Testis (tissue), 5 donors: ENCODE measurements at places on chromosomes 6 and 20.

DNA sequence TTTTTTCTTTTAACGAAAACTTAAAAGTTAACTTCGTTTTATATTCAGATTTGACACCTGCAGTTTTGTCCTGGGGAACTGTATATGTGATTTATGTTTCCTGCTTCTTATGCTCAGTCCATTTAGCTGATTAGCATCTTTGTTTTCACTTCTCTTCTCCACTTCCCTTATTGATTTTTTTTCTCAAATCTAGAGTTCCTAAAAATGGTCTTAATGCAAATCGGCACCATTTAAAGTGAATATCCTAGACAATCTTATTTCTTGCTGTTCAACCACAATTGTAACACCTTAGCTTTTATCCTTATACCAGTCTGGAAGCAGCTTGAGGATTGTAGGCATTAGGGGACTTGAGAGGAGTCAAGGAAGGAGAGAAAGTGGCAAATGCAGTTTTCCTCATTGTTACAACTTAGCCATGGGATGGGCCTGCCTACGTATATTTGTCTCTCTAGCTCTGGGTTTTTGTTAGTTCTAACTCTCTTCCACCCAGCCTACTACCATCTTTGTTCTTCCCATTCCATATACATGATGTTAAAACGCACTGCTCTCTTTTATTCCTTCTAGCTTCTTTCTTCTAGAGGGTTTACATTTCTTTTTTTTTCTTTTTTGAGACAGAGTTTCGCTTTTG lies 8.5 kb downstream of the QRSL1 start:
- DNase-seq: no peak

DNA sequence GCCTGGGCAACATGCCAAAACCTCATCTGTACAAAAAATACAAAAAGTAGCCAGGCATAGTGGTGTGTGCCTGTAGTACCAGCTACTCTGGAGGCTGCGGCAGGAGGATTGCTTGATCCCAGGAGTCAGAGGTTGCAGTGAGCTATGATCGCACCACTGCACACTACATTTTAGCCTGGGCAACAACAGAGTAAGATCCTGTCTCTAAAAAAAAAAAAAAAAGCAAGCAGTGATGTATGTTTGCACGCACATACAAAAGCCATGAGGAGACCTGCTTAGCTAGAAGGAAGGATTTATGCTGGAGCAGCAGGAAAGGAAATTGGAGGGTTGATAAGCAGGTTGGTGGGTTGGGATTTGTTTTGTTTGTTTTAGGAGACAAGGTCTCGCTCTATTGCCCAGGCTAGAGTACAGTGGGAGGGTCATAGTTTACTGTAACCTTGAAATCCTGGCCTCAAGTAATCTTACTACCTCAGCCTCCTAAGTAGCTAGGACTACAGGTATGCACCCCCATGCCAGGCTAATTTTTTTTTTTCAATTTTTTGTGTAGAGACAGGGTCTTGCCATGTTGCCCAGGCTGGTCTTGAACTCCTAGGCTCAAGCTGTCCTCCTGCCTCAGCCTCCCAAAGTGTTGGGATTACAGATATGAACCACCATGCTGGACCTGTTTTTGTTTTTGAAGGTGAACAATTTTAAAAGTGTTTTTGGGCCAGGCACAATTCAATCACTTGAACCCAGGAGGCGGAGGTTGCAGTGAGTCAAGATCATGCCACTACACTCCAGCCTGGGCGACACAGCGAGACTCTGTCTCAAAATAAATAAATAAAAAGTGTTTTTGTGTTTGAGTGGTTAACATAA lies 4.0 kb downstream of the ZSWIM3 start:
- peak; percentile 66 for DNase-seq

- no peak for DNase-seq
Measured at GRCh38 chr6:15864038-15864707, 201.3 kb upstream of the DTNBP1 start.

GRCh38 chr6:39061182-39061581 lies 12.6 kb downstream of the GLP1R start:
- DNase-seq: no peak

DNA sequence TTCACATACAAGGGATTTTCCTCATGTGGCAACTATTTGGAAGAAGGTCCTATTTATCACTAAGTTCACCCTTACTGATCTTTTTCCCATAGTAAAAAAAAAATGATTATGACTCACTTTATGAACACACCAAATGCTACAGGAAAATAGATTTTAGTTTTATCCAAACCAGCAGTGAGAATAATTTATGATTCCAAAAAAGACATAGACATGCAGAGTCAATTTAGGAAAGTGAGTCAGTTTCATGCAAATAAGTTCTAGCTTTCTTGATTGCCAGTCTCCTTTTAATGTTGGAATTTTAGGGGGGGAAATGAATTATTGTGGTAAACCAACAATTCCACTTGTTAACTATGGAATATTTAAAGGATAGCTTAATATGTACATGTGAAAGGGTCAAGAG lies 64.0 kb upstream of the RNF146 start:
- no peak for DNase-seq

GRCh38 chr6:165641672-165642156 lies 21.3 kb downstream of the PDE10A start:
- no peak for DNase-seq

GRCh38 chr20:49868964-49869363 lies 46.4 kb downstream of the SPATA2 start:
- DNase-seq: no peak

- no peak for DNase-seq
Measured at GRCh38 chr6:14703586-14703985, 542.3 kb upstream of the JARID2 start.

- DNase-seq: no peak
Measured at GRCh38 chr6:34513646-34514045, 42.5 kb downstream of the SPDEF start.
